Muscle of back (tissue), 13 donors: ENCODE measurements at places on chromosomes 1 and 21.

GRCh38 chr1:237712082-237712481 lies 178.6 kb downstream of the ZP4 start:
- DNase-seq: no peak

- DNase-seq: peak; percentile 79
Observed at GRCh38 chr1:244050835-244051444, at the start of gene ZBTB18. TSS of gene ZBTB18 (plus strand) at chr1:244051283. CDS start at chr1:244051432, 149 bp downstream.

DNA sequence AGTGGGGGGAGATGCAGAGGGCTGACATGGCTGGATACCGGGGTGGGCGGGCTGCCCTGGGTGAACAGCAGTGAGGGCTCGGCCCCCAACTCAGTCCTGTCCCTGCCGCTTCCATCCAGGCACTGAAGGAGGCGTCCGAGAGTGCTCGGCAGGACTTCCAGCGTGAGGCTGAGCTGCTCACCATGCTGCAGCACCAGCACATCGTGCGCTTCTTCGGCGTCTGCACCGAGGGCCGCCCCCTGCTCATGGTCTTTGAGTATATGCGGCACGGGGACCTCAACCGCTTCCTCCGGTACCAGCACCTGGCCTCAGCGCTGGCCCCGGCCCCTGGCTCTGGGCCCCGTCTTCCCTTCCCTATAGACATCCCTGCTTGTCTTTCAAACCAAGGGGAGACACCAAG lies 15.6 kb downstream of the NTRK1 start:
- no peak for DNase-seq

GRCh38 chr1:163161841-163162240 lies 40.9 kb downstream of the RGS5 start:
- DNase-seq: no peak

GRCh38 chr1:198543670-198544260 lies 3.3 kb upstream of the ATP6V1G3 start:
- no peak for DNase-seq

DNA sequence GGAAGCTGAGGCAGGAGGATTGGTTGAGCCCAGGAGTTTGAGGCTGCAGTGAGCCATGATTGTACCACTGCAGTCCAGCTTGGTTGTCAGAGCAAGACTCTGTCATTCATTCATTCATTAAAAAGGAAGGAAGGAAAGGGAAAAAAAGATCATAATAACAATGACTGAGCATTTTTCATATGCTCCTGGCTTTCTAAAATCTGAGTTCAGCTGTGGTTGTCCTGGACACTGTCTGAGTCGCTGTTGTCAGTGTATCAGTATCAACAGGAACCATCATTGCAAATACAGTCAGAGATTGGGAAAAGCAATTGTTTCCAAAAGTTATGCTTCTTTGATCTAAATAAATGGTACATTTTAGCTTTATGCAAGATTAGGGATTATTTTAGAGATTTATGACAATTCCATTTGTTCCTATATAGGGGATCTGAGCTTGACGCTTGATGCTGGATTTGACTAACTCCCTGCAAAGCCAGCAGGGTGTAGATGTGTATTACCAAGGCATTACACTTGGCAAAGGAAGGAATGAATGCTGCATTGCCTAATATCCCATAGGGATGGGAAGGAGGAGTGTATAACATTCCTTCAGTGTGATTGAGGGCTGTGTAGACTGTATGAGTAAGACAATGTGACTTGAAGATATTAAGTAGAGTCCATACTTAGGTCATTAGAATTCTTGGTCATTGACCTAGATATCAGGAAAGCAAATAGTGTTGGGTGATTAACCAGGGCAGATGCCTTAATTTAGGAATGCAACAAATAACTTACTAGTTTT lies 100.2 kb downstream of the DISP1 start:
- peak; percentile 60 for DNase-seq

DNA sequence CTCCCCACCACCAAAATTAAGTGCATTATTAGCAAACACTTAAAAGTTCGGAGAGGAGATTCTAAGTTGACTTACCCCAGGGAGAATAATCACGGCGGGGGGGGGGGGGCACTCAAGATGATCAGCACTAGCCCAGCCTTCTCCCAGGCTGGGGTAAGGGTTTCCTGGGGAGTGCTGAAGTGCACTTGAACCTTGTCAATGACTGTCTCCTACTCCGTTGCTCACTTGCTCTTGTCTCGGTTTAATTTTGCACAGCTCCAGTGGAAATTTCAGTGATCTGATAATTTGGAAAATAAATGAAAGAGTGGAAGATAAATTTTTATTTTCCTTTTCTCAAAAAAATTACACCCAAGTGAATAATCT lies 59.2 kb downstream of the PBX1 start:
- no peak for DNase-seq

GRCh38 chr1:33342041-33342723 lies 21.3 kb upstream of the A3GALT2 start:
- peak; percentile 94 for DNase-seq

- peak; percentile 47 for DNase-seq
Observed at GRCh38 chr1:222786121-222786520, 28.7 kb upstream of the DISP1 start.

DNA sequence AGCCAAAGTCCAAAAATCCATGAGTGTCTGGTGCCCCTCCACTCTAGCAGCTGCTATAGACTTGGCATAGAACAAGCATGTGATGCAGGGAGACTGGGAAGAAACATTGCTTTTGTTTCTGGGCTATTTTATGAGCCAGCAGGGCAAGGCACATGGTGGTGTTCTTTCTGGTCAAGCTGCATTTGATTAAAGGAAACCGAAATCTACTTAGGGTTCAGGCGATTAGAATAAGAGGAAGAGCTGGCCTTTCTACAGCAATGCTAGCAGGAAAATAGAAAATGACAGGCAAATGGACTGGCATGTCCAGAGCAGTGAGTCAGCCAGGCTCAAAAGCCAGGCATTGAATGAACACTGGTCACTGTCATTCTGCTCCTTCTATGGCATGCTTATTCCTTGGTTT lies 28.5 kb upstream of the ARHGAP29 start:
- peak; percentile 25 for DNase-seq

DNA sequence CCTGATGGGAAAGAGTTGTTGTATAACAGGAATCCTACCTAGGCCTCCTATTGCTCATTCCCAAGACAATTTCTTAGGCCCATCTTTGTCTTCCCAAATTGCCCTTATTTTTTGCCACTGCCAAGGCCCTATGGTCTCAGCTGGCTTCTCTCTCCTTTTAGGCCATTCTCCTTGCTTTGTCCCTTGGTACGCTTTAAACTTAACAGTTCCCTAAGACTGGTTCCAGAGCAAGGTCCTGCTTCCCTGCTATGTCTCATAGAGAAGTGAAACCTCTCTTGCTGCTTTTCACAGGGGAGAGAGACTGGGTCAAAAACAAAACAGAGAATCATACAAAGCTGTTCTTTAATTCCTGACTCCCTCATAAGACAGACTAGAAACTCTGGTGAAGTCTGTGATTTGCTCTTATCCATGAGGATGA lies 77.1 kb downstream of the XCL2 start:
- DNase-seq: peak; percentile 38

GRCh38 chr1:155106862-155107261 lies 20.8 kb upstream of the EFNA1 start:
- no peak for DNase-seq

DNA sequence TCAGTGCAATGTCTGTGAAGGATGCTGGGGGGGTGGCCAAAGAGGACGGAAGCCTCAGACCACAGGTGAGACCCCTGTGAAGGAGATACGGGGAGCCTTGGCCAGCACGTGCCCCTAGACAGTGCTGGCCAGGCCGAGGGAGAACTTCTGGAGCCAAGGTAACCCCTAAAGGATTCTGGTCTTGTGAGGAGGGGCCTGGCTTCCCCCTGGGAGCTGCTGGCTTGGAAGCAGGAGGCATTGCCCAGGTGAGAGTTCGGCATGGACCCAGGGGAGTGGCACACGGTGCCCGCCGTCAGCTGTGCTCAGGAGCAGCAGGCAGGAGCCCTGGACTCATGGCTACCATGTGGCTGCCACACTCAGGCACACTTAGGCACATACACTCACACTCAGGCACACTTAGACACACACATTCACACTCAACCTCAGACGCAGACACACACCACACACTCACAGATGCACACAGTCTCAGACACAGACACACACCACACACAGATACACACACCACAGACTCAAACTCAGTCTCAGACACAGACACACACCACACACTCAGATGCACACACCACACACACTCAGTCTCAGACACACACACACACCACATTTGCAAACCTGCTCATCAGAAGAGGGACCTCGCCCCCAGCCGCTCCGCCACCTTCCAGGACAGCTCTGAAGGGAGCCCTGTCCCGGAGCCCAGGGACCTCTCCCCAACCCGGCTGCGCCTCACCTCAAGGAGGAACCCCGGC lies 1.1 kb upstream of the COL6A2 start:
- no peak for DNase-seq

GRCh38 chr1:19534281-19534680 lies 48.9 kb upstream of the CAPZB start:
- DNase-seq: no peak

DNA sequence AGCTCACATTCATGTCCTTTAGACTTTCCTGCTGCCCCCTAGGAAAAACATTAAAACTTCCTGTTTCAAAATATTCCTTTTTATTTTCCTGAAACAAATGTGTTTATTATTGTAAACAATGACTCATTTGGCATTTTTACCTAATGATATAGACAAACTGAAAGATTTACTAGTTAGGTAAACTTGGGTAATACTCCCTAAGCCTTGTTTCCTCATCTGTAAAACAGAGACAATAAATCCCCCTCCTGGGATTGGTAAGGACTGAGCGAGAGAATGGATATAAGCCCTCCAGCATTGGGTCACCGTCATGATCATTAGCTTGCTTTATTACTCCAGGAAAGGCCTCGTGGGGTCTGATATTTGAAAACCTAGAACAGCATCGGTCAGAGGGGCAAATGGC lies 59.8 kb downstream of the LPAR3 start:
- DNase-seq: no peak

DNA sequence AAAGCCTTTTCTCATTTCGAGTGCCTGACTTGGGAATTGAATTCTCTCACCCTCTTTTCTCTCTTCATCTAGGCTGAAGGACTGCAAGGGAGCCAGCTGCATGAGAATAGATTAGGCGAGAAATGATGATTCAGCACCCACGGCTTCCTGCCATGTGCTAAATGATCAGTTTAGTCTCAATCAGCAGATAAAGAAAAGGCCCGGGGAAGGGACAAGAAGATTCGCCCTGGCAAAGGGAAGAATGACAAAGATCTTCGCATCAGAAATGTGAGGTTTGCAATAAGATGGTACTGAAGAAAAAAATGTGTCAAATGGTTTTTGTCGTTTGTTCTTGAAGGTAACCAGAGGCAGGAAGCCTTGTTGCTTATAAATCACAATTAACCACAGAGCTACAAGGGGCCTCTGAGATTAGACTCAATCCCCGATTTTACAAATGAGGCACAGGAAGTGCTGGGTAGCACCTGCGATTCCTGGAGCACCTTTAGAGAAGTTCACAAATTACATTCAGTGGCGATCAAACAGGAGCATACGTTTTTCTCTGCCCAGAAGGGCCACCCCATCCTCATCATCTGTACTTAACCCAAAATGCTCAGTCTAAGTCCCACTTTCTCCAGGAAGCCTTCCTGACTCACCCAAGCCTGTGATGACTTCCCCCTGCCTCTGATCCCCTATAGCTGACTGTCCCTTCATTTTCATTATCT lies 183.4 kb downstream of the ZNF281 start:
- DNase-seq: no peak

- no peak for DNase-seq
Observed at GRCh38 chr21:37454869-37455503, 88.4 kb downstream of the DYRK1A start.

DNA sequence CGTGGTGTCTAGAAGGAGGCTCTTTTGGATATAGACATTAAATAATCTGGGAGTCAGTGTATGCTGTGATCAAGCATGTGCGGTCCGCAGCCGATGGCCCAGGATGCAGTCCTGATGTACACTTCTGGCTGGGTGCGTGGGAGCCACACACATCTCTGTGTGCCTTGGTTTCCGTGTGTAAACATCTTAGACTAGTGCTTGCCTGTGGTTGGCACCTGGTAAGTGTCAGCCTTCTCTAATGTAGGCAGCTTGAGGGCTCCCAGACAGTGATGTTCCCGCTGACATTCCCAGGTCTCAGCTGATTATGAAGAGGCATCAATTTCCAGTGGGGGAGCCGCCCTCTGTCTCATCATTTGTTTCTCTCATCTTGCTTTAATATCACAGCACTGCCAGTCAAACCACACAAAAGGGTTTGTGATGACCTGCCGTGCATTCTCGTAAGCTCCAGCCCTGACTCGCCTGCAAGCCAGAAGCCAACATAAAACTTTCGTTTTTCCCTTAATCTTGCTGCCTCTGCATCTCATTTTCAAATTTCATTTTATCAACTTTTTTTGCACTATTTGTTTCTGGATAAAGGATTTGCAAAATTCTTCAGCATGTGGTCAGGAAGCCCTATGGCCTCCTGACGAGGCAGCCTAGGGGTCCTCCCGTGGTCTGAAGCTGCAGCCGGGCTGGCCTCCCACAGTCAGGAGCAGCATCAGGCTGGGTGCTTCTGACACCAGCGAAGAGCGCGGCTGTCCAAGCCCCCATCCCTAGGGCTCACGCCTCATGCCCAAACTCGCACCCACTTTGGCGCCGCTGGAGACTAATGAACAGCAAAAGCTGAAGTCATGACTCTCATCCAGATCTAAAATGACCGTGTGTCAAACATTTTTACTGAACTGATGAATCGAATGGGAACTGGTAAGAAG lies 28.1 kb downstream of the PDE9A start:
- no peak for DNase-seq

DNA sequence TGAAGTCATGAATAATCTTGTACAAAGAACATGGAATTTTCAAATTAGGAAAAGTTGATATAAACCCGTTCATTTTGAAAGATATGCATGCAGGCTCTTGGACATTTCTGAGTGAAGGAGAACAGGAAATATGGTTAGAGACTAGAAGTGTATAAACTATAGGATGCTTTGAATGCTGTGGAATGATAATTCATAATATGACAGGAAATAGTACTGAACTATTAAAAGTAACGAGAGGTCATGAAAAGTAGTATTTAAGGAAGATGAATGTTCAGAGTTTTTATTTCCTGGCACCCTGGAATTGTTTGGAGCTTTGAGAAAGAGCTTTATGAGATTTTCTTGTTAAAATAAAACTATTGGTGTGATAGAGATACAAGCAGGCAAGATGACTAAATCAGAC lies 18.7 kb upstream of the CRB1 start:
- DNase-seq: no peak

DNA sequence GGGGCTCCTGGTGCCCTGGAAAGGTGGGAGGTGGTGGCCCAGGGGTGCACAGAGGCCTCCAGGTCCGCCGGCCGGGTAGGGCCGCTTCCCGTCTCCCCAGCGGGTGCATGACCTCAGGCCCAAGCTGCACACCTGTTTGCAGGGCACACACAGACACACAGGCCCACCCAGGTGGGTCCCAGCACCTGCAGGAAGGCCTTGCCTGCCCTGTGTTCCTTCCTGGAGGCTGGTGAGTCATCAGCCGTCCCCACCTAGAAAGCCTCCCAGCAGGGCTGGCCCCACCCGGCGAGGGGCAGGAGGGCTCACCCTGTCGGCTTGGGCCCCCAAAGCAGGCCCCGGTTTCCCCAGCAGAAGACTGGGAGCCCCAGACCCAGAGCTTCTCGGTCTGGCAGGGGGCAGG lies 23.6 kb upstream of the TTLL10 start:
- DNase-seq: no peak

DNA sequence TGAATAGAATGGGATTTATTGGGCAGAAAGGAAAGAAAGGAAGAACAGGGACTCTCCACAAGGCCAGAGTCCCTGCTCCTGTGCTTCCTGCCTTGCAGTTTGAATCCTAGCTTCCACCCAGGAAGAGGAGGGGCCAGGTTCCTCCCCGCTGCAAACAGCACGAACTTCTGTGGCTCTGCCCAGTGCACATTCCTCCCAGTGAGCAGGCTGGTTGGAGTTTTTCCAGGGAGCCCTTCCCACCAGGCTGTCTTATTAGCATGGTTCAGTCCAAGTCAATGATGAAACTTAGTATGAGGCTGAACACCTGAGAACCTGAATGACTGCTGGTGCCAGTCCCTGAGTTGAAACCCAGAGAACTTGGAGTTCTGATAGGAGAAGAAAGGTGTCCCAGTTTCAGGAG lies 247.2 kb downstream of the DUSP10 start:
- DNase-seq: peak; percentile 10
